CD14-positive monocyte (primary cell): ENCODE measurements at places on chromosomes 3 and 15.

GRCh38 chr15:49721091-49721490 lies 100.2 kb downstream of the DTWD1 start:
- no peak for DNase-seq

DNA sequence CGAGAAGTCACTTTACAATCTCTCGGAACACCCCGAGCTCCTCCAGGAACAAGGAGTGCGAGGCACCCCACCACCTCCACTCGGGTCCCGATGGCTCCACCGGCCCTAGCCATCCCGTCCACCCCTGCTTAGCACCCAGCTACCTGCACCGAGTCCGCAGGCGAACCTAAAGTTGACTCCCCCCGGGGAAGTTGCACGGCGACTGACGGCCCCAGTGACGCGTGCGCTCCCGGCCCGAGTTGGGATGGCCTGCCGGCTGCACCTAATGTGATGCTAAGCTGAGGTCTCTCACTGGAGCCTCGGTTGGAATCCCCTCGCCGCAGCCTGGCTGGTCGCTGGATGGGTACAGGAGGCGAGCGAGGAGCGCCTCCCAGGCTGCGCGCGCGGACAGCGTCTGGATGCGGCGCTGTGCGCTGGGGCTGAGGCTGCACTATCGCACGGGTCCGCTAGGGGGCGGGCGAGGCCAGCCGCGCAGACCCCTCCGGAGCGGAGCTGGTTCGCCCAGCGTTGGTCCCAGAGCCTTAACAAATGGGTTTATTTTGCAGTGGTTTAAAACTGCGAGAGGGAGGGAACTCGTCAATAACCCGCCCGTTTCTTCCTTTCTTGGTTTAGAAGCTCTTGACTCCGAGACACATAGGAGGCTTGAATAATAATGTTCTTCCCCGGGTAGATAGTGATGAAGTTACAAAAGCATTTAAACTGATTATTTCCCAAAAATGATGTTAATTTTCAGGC lies at the start of gene OXTR:
Gene OXTR, minus strand, starts transcription at position 526 of the 735 bp plus-strand sequence. CDS start 1,426 bp downstream, outside the sequence.
- peak; percentile 16 for DNase-seq

DNA sequence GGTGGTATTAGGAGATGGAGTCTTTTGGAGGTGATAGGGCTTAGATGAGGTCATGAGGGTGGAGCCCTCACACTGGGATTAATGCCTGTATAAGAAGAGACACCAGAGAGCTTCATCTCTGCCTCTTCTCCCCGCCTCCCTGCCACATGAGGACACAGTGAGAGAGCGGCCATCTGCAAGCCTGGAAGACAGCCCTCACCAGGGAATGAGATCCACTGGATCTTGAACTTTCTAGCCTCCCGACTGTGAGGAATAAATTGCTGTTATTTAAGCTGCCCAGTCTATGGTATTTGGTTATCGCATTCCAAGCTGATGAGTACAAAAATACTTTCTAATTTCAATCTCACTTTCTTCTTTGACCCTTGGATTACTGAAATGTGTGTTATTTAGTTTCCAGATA lies 121.4 kb downstream of the OCA2 start:
- no peak for DNase-seq

DNA sequence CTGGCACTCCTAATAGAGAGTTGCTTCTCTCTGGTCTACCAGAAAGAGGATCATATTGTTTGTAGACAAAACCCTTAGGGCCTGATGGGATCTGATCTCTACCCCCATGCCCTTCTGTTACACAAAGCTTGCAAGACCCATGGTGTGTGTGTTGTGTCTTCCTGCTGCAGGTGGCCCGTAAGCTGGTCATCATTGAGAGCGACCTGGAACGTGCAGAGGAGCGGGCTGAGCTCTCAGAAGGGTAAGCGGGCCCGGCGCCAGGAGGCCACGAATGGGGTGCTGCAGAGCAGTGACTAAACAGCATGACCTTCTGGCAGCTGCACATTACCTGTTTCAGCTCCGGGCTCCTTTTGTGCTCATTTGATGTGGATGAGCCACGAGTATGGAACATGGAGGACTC lies 18.2 kb downstream of the TPM1 start:
- no peak for DNase-seq

DNA sequence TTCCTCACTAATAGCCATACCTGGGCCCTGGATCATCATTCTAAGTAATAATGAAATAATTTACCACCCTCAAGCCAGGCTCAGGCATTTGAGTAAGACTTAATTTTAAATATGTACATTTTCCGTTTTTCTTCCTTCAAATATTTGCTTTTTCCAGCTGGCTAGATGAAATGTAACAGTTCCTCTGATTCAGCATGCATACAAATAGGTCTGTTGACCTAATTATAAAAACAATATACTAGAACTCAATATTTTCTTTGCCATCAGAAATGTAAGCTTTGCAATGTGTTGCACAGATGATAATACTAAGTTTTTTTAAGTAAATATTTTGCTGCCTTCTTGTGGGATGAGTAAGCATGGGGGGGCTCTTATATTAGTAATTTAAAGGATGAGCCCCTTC lies 91.6 kb downstream of the FEZF2 start:
- no peak for DNase-seq

DNA sequence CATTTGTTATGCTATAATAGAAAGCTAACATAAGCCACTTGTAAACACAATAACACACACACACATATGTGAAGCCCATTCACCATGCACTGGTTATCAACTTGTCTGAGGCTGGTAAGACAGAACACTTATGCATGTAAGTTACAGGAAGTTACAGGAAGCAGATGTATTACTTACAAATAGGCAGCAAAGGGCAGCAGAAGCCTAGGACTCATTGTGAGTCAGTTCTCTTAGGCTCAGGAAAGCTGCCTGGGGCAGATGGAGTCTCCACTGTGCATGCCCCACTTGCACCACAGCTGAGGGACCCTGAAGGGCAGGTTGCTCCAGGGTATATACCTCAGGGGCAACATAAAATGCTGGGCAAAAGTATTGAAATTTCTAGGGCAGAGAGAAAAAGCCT lies 748.8 kb upstream of the CCDC54 start:
- no peak for DNase-seq

GRCh38 chr3:128846486-128846891 lies 32.9 kb upstream of the ACAD9 start:
- peak; percentile 19 for DNase-seq

DNA sequence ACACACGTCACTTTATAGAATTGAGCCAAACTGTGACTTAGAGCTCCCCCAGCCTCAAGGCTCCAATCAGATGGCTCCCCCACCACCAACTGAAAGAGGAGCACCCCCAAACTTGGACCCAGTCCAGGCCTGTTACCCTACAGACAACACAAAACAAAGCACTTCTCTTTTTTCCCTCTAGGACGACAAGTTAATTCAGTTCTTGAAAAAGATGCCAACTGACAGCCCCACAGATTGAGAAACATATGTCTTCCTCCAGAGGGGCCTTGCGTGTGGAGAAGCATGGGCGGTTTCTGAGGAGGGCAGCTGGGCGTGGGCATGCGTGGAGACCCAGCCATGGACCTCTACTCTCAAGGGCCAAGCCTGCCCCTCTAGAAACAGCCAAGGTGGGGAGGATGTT lies 229.5 kb downstream of the SHQ1 start:
- DNase-seq, result peak; percentile 89

DNA sequence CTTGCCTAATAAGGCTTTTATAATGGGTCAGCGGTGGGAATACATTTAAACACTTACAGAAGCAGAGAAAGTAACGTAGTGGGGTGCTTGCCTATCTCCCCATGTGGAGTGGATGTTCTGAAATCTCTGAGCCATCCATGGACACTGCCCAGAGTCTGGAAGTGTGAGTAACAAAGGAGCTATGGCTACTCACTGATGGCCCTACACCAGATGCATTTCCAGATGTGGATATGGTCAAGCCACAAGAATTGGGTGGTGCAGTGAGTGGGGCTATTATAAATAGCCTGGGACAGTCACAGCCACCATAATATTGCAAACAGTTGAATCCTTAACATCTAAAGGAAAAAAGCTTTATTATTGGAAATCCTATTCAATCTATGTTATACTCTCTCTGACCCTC lies 96.6 kb downstream of the CGNL1 start:
- DNase-seq, result no peak

- no peak for DNase-seq
Measured at GRCh38 chr15:64634576-64635498, 140.6 kb downstream of the RBPMS2 start.

GRCh38 chr15:98727115-98728040 lies 79.0 kb downstream of the IGF1R start:
- no peak for DNase-seq

- DNase-seq, result no peak
Measured at GRCh38 chr3:26084629-26085028, 294.7 kb downstream of the OXSM start.

- no peak for DNase-seq
Measured at GRCh38 chr3:46369675-46370132, 1.0 kb upstream of the CCR5 start.

DNA sequence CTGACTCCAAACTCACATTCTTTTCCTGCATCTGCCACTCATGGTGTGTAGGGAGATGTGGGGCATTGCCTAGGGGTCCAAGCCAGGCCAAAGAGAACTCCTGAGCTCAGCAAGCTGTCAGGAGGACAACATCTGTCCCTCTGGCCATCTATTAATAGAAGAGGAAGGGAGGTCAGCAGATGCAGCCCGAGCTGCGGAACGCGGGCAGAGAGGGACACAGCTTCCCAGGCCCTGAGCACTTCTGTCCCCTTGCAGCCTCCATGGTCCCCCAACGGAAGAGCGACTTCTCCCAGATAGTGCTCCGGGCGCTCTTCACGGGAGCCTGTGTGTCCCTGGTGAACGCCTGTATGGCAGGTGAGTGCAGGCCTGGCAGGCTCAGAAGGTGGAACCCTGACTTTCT lies 37.3 kb upstream of the PDE8A start:
- DNase-seq, result no peak

GRCh38 chr3:186417791-186418190 lies 55.8 kb upstream of the DGKG start:
- no peak for DNase-seq

DNA sequence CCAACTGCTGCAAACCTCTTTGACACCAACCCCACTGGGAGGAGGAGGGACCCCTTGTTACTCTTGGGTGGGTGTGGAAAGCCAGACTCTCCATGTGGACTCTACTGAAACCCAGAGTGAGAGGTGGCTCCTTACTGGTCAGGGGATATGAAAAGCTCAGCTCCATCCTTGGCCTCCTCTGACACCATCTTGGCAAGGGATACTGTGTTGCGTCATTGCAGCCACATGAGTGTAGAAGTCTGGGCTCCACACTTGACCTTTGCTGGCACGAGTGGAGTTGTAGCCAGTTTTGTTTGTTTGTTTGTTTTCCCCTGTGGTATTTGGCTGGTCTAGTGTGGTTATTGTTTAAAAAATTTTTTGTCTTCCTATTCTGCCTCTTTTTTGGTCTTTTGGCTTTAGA lies 289.1 kb downstream of the GAP43 start:
- no peak for DNase-seq

- DNase-seq, result no peak
Measured at GRCh38 chr3:139358841-139359562, 15.2 kb downstream of the MRPS22 start.

DNA sequence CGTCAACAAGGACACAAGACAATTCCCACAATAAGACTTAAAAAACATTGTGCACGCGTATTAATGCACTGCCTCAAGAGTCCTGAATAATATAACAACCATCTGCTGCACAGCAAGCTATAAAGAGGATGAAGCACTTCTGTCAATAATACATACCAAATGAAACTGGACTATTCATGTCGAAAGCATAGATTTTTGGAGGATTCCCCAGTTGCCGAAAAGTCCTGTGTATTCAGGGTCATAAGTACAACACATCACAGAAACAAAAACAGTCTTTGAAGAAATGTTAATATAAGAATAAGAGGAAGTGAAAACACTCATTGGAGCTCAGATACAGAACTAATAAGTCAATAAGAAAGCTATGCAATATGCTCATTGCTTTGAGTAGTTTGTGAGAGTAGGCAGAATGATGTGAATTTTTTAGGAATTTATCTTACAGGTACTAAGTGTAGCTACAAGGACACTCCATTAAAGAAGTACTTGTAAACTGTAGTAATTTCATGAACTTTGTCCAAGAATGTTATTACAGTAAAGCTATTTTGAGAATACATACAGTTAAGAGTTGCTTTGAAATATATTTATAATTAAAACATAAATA lies 31.6 kb downstream of the CBLB start:
- DNase-seq, result no peak

- DNase-seq, result peak; percentile 71
Measured at GRCh38 chr15:63986751-63987341, 59.4 kb downstream of the DAPK2 start.

- DNase-seq, result no peak
Measured at GRCh38 chr3:189794518-189794917, 163.3 kb downstream of the TP63 start.

DNA sequence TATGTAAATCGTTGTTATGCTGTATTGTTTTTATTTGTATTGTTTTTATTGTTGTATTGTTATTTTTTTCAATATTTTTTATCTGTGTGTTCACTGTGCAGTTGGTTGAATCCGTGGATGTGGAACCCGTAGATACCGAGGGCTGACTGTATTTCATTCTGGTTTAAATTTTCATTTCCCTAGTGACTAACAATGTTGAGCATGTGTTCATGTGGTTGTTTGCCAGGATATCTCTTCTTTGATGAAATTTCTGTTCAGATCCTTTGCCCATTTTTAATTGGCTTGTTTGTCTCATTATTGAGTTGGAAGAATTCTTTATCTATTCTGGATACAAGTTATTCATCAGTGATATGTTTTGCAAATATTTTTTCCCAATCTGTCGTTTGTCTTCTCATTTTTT lies 29.7 kb downstream of the STOML1 start:
- no peak for DNase-seq

- DNase-seq, result no peak
Measured at GRCh38 chr15:34855413-34855812, 60.1 kb upstream of the ACTC1 start.

DNA sequence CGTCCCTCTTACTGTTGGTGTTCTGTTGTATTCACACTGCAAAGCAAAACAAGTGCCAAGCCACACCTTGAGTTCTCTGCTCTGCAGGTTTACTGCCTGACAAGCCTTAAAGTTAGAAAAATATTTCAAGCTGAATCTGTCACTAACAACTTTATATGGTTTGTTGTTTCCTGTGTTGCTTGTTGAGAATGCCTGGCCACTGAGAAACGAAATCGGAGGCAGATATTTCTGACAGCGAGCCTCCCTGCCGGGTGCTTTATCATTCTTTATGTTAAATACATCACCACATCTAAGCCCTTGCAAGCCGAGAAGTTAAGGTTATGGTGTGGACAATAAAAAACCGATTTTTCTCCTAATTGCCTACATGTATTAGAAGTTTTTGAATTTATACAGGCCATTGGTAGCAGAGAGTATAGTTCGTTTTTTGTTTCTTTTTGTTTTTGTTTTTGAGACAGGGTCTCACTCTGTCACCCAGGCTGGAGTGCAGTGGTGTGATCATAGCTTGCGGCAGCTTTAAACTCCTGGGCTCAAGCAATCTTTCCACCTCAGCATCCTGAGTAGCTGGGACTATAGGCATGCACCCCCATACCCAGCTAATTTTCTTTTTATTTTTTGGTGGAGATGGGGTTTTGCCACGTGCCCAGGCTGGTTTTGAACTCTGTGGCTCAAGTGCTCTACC lies 188.4 kb upstream of the ICE2 start:
- DNase-seq, result no peak

DNA sequence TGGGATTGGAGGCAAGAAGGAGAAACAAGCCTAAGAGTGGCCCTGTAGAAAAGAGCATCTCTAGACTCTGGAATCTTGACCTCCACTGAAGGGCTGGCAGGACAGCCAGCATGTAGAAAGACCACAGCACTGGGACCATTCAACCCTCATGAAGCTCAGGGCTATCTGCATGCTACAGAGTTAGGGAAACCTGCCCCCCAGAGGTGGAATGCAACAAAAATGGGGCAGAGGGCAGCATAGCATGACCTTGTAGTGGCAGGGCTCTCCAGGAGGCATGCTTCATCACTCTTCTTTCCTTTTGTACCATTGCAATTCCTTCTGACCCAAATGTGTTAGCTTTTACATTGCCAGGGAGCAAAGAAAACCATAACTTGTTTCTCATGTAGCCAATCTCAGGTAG lies 445.4 kb downstream of the EPHB1 start:
- DNase-seq, result no peak
